ENCODE measurements at places on chromosomes 7 and 10.

DNA sequence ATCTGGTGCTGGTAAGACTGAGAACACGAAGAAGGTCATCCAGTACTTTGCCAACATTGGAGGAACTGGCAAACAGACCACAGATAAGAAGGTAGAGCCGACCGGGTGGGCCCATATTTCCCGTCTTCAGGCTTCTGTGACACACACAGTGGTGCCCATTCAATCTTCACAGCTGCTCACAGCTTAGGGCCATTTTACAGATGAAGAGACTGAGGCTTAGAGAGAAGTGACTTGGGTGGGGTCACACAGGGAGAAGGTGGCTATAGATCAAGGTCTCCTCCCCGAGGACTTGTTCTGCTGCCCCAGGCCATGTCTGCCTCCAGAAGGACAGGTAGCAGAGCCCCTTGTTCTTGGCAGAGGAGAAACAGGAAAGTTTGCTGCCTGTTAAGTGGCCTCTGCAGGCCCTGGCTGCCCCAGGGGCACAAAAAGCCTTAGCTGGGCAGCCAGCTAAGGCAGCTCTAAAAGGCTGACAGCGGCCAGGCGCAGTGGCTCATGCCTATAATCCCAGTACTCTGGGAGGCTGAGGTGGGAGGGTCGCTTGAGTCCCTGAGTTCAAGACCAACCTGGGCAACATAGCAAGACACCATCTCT lies 22.6 kb upstream of the MYH16 start:
- DNase-seq, result no peak

DNA sequence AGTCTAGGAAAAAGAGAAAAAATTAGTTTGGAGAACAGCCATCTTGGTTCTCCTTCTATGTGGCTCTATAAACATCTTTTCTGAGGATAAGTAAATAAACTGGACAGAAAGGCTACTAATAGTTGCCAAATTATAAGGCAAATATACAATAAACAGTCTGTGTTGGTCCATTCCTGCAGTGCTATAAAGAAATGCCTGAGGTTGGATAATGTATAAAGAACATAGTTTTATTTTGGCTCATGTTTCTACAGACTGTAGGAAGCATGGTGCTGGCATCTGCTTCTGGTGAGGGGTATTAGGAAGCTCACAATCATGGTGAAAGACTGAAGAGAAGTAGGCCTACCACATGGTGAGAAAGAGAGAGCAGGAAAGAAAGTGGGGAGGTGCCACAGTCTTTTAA lies 209.7 kb downstream of the MACC1 start:
- no peak for DNase-seq

- no peak for DNase-seq
Measured at GRCh38 chr10:36489611-36490228, 635.7 kb upstream of the ANKRD30A start.

DNA sequence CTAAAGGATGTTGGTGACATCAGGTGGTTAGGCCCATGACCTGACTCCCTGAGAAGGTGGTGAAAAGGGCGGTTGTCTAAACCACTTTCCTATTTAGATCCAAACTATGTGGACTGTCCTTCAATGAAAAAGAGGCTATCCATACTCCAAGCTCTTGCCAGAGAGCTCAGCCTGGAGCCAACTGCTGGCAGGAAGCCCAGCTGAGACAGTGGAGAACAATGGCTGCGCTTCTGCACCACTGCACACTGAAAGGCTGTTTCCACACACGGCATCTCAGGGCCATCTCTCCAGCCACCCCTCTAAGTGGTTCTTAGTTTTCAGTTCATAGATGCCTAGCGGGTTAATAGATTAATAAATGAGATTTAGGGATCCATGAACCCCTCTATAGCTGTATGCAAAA lies 488.8 kb upstream of the ZMIZ1 start:
- DNase-seq, result no peak

- DNase-seq, result no peak
Measured at GRCh38 chr10:93873420-93874115, 20.2 kb upstream of the SLC35G1 start.

- DNase-seq, result no peak
Measured at GRCh38 chr7:157782041-157782440, 445.2 kb downstream of the DNAJB6 start.

GRCh38 chr10:93541402-93542357 lies 24.8 kb upstream of the FFAR4 start:
- DNase-seq, result no peak

DNA sequence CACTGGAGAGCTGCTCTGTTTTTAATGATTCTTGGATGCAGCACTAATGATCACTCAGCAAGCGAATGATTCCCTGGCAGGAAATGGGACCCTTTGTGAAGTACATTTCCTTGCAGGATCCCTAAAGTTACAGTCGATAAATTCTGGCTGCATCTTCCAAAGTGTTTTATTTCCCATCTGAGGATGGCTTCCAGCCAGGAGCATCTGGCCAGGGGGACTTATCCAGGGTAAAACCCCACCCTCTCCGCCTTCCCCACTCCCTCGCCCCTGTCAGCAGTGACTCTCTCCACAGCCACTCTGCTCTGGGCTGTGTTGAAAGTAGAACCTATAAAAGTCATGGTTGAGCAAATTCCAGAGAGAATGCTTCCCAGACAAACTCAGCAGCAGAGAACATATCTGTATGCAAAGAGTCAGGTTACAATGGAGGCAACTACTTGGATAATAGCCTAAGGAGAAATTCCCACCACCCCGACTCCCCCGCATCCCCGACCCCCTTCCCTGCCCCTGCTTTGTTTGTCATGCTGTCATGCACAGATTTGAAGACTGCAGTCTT lies 111.0 kb upstream of the ANLN start:
- no peak for DNase-seq

GRCh38 chr10:133067149-133068105 lies 20.3 kb upstream of the ADGRA1 start:
- DNase-seq, result no peak

- DNase-seq, result no peak
Measured at GRCh38 chr7:158408318-158408920, 179.2 kb downstream of the PTPRN2 start.

DNA sequence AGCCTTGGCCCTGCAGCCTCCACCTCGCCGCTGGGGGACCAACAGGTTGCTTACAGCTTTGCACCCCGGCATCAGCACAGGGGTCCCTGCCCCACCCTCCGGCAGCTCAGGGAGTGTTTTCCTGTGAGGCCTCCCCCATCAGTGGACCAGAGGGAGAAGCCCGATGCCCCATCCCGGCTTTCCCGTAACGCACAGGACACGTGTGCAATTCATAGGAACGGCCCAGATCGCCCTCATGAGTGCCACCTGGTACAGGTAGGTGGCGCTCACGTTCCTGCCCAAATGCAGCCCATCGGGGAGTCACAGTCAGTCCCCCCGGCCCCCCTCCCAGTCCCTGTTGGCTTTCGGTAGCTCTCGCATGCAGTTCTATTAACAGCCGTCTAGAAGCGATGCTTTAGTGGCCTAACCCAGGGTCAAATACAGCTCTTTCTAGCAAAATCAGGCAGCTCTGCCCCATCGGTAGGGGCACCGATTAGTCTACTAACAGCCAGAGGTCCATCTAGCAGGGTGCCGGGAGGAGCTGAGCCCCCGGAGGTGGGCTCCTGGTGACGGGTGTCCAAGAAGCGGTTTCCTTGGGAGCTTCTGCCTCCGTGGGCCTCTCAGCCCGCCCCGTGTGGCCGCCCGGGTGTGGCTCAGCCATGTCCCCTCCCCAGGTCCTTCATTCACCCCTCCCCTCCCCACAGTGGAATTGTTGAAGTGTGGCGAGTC lies 48.4 kb upstream of the GTF2IRD1 start:
- DNase-seq, result no peak

DNA sequence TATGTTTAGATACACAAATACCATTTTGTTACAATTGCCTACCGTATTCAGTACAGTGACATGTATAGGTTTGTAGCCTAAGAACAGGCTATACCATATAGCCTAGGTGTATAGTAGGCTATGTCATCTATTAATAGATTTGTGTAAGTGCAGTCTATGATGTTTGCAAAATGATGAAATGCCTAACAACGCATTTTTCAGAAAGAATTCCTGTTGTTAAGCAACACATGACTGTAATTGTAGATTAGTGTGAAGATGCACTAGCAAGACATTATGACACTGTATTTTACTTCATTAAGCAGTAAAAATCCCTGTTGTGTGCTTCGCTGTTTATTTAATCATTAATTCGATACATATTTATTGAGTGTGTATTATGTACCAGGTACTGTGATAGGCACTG lies 446.0 kb downstream of the SUGCT start:
- DNase-seq, result no peak

- no peak for DNase-seq
Measured at GRCh38 chr7:4861227-4861626, 603 bp downstream of the PAPOLB start.

DNA sequence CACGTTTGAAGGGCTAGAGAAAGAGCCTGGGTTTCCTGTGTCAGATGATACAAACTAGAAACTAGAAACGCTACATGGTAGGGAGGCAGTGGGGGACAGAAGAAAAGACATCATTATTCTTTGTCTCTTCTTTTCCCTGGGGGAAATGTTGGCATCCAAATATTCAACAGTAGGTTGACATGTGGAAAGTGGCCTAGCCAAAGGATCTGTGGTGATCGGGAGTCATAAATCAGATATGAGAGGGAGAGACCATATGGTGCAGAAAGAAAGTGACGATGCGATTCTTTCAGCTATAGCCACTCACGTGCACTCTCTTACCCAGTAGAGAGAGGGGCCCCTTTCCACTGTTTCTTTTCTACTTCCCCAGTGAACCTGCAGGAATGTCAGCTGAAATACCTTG lies 964.7 kb downstream of the LRMDA start:
- no peak for DNase-seq

GRCh38 chr7:35518767-35519166 lies 176.2 kb downstream of the HERPUD2 start:
- no peak for DNase-seq

GRCh38 chr10:43879162-43879561 lies 230.5 kb upstream of the ZNF32 start:
- DNase-seq, result no peak

DNA sequence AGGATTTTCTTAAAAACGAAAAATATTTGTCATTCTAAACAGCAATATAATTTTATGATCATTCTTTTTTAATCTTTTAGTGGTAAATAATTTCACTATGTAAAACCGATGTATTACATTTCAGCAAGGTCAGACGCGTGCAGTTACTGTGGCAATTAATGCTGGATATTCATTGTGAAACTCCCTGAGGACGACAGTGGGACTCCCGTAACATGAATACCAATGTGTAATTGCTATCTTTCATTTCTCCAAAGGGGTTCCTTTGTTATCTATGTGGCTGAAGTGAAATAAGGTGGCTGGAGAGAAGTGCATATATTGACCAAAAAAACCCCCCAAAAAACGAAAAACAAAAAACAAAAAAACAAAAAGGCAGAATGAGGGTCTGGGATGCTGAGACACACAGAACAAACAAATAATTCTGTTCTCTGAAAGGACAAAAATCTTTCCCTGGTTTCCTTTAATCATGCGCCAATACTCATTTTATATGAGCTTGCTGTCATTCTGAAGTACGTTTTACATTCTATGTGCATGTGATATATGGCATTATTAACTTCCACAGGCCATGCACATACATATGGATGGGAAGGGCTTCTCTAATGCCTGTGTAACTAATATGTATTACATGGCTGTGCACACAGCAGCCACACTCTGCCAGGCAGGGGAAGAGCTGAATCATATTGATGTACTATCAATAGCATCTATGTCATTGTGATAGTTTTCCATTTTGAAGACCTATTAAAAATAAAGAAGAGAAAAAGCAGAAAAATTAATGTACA lies 161.4 kb downstream of the RAPGEF5 start:
- DNase-seq, result no peak

- no peak for DNase-seq
Measured at GRCh38 chr7:144006692-144007042, 6.5 kb downstream of the OR6B1 start.

GRCh38 chr10:59654007-59654406 lies 55.6 kb downstream of the SLC16A9 start:
- no peak for DNase-seq

GRCh38 chr7:117951285-117951684 lies 78.0 kb upstream of the CTTNBP2 start:
- no peak for DNase-seq

DNA sequence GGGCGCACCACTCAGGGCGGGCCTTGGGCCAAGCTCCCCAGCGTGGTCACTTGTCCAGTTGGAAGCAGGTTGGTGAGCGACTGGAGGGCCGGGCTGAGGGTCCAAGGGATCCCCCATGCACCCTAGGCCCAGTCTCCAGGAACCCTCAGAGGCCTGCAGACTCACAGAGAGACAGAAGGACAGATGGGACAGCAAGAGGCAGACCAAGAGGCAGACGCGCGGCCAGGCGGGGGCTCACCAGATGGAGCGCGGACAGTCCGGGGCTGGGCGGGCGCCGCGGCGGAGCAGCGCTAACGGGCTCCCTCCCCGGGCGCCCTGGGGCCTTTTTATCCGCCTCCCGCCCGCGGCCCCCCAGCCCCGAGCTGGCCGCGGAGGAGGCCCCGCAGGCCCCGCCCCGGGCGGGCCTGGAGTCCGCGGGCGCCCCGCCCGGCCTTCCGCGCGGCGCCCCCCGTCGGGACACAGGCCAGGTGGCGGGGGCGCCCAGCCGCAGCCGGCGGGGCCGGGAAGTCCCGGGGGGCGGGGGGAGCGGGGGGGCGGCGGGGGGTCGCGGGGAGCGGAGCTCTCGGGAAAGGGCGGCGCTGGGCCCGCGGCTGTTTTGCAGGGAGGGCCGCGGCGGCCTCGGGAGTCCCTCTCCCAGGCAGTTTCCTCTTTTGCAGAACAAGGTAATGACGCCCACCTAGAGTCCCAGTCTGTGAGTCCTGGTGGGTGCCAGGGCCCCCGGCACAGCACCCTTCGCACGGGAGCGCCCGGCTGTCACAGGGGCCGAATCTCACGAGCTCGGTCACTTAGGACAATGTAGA lies at the start of gene LOXL4:
Gene LOXL4, minus strand, starts transcription at position 301 of the 800 bp plus-strand sequence. CDS start 5,175 bp downstream, outside the sequence.
- no peak for DNase-seq

- DNase-seq, result no peak
Measured at GRCh38 chr7:4531236-4531635, 150.9 kb upstream of the FOXK1 start.

DNA sequence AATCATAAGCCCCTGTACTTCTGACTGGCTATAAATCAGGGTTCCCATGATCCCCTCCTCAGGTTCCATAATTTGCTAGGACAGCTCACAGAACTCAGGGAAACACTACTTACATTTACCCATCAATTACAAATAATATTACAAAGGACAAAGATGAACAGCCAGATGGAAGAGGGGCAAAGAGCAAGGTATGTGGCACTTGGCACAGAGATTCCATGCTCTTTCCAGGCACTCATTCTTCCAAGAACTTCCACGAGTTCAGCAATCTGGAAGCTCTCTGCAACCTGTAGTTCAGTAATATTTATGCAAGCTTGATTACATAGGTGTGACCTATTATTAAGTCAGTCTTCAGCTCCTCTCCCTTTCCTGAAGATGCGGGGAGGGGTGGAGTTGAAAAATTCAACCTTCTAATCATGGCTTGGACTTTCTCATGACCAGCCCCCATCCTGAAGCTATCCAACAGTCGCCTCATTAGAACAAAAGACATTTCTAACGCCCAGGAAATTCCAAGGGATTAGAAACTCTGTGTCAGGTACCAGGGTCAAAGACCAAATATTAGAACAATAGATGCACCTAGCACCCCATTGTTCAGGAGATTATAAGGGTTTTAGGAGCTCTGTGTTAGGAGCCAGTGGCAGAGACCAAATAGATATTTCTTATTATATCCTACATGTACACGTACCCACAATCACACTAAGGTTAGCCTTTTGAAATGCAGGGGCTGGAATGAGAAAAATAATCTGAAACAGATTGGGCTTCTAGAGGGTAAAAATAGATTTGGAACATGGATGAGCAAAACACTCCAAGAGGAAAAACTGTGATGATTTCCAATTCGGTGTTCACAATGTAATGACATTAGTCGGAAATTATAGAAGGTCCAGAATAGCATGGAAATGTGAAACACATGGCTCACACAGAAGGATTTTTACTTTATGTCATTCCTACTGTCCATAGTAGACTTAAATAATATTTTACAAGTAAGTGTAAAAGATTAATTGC lies 7.0 kb downstream of the ANKMY2 start:
- no peak for DNase-seq

Data from stimulated activated CD8-positive, alpha-beta memory T cell treated with anti-CD3 and anti-CD28 coated beads, Interleukin-7, amount 100 ng/mL, for 1 hour (primary cell).